ENCODE measurements at places on chromosomes 7 and 10. TPM values are rescaled to one million over a fixed set of nuclear protein-coding genes. Genes with fewer than 3 reads are reported as not detected.

DNA sequence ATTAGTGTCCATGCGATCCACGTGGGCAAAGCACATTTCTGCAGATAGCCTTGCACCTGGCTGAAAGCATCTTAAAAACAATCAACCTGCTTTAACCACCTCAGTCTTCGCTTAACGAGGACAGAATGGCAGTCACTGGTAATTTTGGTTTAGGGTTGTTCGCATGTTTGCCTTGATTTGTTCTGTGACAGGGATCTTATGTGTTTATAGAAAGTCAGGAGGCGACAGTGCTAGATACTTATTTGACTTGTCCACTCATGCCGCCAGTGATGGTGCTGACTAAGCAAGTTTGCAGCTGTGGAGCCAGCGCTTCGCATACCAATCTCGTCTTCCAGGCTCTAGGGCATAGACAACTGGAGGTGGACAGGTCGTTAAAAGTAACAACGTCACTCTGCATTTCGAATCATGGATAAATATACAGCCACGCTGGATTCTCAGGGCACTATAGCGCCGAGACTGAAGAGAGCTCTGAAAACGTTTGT, 1.2 kb upstream of the TMEM243 start:
- DNase-seq: no peak

- no peak for DNase-seq
These were observed 34.3 kb upstream of the MTPAP start for GRCh38 chr10:30383356-30383755.

DNA sequence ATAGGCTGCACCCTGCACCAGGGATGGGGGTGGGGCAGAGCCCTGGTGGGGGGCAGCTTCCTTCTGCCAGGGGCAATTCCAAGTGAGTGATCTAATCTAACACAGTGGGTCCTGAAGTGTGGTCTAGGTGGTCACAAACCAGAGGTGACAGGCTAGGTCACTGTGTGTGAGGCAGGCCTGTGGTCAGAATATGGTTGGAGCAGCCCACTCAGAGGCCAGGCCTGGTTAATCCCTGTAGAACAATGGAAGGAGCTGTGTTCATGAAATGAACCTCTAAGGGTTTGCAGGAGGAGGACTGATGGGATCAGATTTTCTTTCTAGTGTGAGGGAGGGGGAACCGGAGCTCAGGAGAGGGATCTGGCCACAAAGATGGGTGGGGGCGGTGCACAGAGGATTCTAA, 10.0 kb upstream of the TSPAN14 start:
- no peak for DNase-seq

The CCDC6 gene
- 17.2 TPM for polyA plus RNA-seq

The FAM53B gene
- 3.9 TPM for polyA plus RNA-seq

Measured in BJ (cell line).